DMS153 (cell line): ENCODE measurements at places on chromosomes 16 and 17.

DNA sequence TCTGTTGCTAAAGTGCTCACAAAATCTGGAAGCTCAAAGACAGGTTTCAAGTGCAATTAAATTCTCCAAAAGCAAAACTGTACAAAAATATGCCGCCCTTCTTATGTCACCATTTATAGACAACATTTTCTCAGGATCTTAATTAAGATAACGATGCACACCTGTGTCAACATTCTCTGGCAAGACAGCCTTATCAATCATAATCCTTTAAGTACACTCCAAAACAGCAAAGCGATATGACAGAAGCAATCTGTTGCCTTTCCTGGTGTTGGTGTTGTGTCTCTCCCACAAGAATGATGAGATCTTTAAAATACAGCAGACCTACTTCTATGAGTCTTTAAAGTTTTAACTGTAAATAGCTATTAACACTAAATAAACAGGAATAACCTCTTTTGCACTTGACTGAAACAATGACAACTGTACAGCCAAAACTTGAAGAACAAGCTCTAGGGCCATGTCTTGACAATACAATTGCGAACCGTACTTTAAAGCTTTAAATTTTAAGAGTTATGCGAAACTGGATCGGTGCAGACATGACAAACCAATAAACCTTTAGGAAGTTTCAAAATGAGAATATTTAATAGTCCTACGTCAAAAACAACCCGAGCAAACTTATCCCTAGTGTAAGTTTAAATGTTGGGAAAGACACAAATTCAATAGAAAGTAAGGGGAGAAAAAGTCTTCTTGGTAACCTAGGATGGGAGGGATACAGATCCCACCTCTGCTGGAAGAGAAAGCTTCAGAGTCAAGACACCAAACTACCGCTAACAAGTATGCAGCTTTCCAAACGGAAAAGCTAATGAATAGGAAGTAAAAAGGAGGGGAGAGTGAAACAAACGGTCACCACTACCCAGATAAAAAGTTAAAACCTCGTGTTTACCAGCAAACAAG, 3.3 kb upstream of the IRX5 start:
- DNase-seq = peak; percentile 4

DNA sequence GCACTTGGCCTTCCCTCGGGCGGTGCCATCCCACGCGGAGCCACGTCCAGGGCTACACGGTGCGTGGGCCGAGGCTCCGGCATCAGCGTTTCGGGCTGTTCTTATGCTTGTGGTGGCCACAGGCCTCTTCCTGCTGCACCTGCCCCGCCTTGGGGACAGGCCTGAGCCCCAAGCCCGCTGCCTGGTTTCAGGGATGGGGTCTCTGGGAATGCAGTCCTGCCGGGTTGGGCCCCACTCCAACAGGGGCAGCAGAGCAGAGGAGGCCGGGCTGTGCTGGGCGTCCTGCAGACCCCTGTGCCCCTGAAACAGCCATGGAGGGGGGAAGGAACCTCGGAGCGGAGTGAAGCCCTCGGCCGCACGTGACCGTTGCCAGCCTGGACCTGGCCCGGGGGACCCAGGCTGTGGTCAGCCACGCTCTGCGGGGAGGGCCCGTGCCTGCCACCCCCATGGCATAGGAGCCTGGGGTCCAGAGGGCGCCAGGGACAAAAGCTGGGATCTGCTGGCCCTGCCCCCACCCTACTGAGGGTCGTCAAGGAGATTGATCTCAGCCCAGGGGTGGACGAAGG, 453 bp upstream of the WFIKKN1 start:
- no peak for DNase-seq

DNA sequence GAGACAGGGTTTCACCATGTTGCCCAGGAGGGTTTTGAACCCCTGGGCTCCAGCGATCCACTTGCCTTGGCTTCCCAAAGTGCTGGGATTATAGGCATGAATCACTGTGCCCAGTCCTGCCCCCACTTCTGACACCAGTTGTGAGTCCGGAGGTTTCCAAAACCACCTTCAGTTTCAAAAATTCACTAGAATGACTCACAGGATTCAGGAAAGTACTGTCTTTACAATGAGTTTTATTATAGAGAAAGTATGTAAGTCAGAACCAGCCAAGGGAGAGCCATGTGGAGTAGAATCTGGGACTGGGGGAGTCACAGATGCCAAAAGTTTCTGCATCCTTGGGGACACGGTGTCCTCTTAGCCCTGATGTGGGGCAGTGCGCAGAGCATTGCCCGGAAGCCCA, 55.1 kb downstream of the PLD6 start:
- no peak for DNase-seq

GRCh38 chr16:84874553-84874952, 54.8 kb downstream of the CRISPLD2 start:
- DNase-seq = no peak

GRCh38 chr16:51849715-51850114, 697.2 kb downstream of the TOX3 start:
- no peak for DNase-seq

DNA sequence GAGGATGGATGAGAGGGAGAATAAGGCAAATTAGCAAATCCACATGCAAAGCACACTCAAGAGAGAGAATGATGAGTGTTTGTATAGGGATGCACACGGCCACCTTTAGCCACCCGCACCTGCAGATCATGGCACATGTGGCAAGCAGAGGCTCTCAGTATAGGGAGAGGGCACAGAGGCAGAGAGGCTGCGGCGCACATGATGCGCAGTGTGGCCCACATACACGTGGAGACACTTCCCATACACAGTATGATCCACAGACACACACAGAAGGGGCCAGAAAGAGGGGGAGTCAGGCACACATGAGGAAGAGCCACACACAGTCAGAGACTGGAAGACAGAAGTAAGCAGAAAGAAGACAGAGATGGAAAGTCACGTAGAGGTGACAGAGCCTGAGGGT, 6.5 kb upstream of the CHD3 start:
- DNase-seq = peak; percentile 3
